ENCODE measurements at places on chromosomes 3 and 15.

DNA sequence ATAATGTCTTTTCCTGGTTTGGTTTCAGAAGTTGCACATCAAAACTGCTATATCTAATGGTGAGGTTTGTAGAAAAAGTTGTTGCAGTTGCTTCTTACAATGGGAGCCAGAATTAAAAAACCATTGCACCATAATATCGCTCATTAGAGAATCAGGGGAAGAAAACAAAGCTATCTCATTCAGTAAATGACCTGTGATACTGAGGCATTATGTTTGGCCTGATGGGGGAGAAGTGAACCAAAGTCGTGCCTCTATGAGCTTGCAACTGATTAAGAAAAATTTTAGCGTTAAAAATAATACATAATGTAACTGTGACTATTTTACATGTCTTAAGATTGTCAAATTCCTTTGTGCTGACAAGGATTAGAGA, 60.2 kb upstream of the ARHGEF26 start:
- DNase-seq: no peak

DNA sequence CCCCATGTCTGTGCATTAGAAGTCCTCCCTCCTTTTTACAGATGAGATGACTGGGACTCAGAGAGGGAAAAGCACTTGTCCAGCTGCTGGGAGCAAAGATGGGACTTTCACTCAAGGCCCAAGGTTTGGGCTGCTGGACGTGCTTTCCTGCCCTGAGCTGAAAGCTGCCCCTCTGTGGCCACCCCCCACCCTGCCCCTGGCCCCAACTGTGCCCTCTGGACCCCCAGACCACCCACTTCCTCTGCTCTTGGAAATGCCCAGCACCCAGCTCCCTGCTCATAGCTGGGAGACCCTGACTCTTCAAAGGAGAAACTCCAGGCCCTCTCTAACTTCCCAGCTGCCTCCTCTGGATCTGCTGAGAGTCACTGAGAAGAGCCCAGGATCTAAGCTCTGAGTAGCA, 20.7 kb downstream of the GRIP2 start:
- DNase-seq: no peak

- no peak for DNase-seq
Measured at GRCh38 chr3:15148614-15149013, 49.7 kb upstream of the RBSN start.

- DNase-seq: no peak
Measured at GRCh38 chr3:191721390-191721861, 260.5 kb downstream of the PYDC2 start.

DNA sequence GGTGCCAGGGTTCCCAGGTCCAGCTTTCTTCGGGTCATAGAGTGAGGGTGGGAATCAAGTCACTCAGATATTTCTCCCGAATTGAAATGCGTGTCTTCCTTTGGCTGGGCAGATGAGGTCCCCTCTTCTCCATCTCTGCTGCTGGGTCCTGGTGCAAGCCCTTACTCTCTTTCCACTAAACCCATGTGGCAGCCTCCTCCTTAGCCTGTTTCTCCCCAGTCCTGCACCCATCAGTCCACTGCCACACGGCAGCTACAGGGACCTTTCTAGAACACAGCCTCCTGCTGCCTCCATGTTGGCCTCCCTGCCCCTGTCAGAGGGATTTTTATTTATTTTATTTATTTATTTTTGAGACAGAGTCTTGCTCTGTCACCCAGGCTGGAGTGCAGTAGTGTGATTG, 237.4 kb upstream of the CTDSPL start:
- DNase-seq: no peak

- no peak for DNase-seq
Measured at GRCh38 chr3:117557464-117558090, 848.0 kb downstream of the TUSC7 start.

DNA sequence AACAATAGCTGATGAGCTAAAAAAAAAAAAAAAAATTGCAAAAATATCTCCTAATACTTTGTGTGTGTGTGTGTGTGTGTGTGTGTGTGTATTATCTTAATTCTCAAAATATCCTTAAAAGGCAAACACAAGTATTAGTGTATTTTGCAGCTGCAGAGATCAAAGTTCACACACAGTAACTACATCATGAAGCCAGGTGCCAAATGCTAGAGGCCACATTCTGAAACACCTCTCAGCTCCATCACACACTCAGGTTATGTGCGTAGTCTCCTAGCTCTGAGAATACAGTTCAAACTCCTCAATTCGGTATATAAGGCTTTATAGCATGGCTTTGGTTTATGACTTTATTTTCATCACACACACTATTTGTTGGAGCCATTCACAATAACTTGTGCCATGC, 33.5 kb upstream of the PPARG start:
- no peak for DNase-seq

- DNase-seq: no peak
Measured at GRCh38 chr3:128727996-128728395, 2.0 kb downstream of the RAB7A start.

DNA sequence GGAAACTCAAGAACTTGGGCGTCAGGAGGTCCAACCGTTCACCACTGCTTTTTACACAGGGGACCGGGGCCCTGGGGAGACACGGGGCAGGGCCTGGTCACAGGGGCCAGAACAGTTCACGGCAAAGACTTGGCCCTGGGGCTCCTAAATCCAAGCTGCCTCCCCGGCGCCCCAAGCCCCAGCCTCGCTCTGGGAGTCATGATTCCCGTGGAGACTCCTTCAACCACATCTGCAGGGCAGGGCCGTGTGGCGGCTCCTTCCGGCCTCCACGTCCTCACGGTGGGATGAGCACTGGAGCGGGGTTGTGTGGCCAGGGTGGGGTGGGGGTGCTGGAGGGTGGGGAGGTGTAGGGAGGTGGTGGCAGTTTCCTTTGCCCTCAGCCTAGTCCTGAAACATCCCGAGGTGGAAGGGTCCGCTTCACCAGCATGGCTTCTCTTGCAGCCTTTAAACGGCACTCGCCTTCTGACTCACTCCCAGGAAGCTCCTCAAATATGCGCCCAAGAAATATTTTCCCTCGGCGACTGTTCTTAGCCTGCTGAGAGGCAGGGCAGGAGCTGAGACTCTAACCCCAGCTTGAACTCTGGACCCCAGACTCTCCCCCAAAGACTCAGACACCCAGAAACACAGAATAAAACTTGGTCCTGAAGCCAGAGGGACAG, 1.8 kb downstream of the MUC4 start:
- no peak for DNase-seq

DNA sequence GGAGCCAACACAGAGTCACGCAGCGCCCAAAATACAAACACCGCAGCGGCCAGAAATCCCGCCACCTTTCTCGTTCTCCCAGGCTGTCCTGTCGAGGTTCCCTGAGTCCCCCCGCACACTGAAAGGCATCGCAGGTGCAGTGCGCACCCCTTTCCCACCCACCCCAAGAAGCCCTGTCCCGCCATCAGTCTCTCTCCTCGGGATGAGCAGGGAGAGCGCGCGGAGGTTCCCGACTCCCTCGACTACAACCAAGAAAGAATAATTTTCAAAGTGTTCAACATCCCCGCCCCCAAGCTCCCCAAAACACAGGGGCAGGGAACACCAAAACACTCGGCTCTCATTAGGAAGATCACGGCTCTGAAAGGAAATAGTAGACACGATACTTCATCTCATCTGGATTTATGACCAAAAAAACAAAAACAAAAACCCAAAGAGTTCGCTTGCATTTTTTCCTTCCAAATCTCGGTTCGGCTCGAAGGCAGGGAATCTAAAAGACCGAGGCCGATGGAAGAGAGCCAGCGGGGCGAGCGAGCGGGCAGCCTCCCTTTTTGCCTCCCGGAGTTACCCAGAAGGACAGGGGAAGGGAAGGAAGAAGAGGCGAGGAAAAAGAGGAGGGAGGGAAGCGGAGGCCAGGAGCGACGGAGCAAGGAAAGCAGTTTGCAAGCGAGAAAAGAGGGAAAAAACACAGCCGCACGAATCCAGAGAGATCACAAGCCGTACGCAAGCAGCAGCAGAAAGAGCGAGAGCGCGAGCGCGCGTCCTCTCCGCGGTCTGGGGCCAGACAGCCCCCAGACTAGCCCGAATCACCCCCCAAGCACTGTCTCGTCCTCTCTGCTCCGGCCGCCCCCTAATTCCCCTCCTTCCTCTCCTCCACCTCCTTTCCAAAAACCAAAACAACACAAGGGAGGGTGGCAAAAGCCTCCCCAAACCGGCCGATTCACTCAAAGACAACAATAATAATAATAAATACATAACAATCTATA, 808 bp downstream of the BCL6 start:
- peak; percentile 54 for DNase-seq

- DNase-seq: no peak
Measured at GRCh38 chr15:99536422-99537040, 29.3 kb upstream of the MEF2A start.

DNA sequence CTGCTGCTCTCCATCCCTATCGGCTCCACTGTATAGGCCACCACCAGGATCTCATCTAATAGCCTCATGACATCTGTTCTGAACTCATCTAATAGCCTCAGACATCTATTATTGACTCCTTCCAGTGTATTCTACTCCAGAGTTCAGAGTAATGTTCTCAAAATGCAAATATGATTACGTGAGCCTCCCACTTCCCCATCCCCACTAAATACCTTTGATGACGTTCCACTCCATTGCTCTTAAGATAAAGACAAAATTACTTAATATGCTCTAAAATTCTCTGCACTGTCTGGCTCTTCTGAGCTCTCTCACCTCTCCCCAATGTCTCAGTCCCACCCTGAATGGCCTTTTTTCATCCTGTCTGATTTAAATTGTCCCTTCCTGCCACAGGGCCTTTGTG, 94.7 kb downstream of the SAMMSON start:
- DNase-seq: no peak

GRCh38 chr3:174438501-174439145, 420.5 kb upstream of the NAALADL2 start:
- no peak for DNase-seq

DNA sequence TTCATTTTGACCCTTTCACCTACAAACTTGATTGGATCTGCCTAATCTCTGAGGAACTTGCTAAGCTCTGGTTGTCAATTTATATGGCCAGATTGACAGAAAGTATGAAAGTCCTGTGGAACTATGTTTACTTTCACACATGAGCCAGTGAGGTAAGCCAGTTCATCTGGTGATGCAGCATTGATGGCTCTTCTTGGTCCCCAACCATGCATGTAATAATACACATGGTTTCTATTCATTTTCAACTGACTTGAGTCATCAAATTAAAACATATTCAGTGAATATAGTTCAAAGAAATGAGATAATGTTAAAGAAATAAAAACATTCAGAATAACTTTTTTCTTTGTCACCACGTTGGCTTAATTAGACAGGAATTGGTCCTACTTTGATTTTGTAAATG, 336.1 kb upstream of the THBS1 start:
- DNase-seq: no peak

- no peak for DNase-seq
Measured at GRCh38 chr15:23569151-23569925, 3.9 kb downstream of the MKRN3 start.

DNA sequence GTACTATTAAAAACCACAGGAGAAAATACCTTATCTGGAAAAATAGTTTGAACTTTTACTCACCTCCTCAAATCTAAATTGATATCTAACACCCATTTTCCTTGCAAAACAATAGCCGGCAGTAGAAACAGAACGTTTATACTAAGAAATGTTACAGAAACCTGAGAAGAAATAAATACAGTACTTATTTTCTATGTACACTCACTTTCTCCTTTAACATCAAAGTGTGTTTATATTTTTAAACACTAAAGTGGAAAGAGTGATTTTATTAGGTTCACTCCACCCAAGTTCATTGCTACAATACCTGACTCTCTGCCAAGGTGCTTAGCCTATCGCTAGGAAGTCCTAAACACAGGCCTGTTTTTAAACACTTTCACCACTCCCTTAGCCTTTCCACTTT, 87.8 kb upstream of the TJP1 start:
- no peak for DNase-seq

DNA sequence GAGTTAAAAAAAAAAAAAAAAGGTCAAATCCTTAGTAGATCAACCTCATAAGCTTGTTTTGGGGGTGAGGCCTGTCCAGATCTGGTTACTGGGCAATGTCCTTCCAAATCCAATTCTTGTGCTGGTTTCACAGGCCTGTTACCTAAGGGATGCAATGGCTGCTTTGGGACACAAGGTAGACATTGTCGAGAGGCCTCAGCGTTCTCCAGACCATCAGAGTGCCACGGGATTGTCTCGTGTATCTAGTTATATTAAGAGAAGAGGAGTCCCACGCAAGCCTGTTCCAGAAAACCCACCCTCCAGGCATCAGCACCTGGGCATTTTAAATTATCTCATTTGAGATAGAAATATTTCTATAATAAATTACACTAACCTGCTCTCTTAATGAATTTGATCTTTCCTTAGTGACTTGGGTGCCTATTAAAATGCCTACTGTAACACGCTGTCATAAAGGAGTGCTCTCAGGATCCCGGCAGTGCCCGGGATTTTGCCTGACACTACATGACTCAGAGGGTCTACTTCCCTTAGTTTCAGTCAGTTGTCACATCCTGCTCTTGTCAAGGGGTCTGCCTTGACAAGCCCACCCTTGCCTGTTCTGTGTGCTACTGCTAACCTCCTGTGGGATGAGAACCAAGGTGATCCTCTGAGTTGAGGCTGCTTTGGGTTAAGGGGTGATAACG, 116.0 kb downstream of the LIPC start:
- DNase-seq: no peak

- DNase-seq: no peak
Measured at GRCh38 chr15:31269816-31270575, 56.6 kb upstream of the KLF13 start.

DNA sequence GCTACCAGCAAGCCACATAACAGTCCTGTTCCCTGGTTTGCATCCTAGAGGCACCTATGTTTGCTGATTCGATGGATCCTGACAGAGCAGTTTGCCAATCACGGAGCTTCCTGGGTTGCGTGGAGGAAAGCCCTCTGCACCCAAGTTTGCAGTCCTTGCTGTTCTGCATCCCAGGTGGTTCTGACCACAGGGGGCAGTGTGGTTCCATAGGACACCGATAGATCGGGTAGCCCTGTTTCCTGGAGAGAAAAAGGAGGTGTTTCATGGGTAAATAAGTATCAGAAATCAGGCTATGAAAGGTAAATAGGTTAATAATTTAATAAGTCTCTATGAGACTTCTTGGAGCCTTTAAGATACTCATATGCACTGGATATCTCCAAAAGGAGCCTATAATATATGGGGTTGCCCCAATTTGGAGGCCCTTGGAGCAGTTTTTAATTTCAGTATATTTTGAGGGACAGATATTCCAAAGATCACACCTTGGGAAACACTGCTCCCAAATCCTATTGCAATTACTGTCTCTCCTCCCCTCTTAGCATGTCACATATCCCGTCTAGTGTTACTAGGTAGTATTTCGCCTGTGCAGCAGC, 194.6 kb upstream of the TPM1 start:
- peak; percentile 3 for DNase-seq

- no peak for DNase-seq
Measured at GRCh38 chr3:10286596-10287295, 6.0 kb downstream of the GHRL start.

Data from CD4-positive, alpha-beta T cell (primary cell).